ENCODE measurements at places on chromosomes 7 and 10. TPM values are rescaled to one million over a fixed set of nuclear protein-coding genes. Genes with fewer than 3 reads are reported as not detected.

SLC13A1 gene
- 0.05 TPM for total RNA-seq

C10orf105 gene
- 0.32 TPM for total RNA-seq

SH2D4B gene
- total RNA-seq: 0.18 TPM

LIPA gene
- total RNA-seq: 6.2 TPM

MARCHF5 gene
- 23.9 TPM for total RNA-seq

JAKMIP3 gene
- total RNA-seq: 1.3 TPM

TMEM213 gene
- total RNA-seq: not detected

GNGT1 gene
- total RNA-seq: not detected

YWHAG gene
- 167 TPM for total RNA-seq

Measured in activated T-helper 1 cell treated with anti-CD3 and anti-CD28 coated beads, Interleukin-12 subunit alpha, Interleukin-12 subunit beta, Interleukin-2, Interleukin-4 antibody, amounts not matched to agents 30 ng/mL and 10 ng/mL and 1 ng/mL, durations not matched to agents 14 hours and 24 hours and 36 hours (primary cell).